ENCODE measurements at places on chromosomes 7 and 10.

DNA sequence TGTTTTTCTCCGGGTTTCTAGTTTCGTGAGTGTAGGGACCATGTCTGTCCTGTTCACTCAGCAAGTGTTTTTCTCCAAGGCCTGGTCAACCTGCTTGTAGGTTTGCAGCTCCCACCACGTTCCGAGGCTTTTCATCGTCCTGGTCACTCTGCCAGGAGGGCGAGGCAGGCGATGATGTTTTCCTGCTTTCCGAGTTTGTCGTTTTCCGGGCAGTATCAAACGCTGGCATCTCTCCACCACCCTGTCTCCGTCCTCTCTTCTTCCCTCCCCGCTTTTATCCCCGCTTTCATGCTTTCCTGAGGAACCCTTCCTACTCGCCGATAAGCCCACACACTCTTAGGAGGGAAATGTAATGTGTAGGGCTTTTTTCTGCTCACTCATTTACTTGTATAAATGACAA lies 11.2 kb downstream of the IQCE start:
- no peak for DNase-seq

DNA sequence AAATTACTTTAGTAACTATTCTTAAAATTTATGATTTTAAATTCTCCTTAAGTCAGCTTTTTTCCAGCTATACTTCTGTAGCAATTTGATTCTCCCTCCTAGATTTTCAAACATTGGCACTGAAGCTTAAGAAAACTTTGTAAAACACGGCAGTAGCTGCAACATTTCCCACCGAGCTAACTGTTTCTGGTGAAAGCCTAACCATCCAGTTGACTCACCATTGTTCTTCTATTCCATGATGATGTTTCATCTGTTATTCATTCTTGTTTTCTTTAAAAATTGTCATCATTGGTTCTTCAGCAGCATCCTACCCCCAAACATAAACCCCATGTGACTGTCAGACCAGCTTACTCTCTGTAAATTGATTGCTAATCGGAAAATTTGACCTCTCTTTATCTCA lies 312.3 kb downstream of the DGKB start:
- DNase-seq = no peak

DNA sequence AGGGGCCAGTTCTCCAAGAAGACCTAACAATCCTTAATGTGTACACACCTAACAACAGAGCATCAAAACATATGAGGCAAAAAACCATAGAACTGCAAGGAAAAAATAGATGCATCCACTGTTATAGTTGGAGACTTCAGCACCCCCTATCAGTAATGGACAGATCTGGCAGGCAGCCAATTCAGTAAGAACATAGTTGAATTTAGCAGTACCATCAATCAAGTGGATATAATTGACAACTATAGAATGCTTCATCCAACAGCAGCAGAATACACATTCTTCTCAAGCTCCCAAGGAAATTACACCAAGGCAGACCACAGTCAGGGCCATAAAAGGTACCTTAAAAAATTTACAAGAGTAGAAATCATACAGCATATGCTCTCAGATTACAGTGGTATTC lies 42.2 kb downstream of the POLL start:
- no peak for DNase-seq

GRCh38 chr10:70198696-70199466 lies 28.6 kb upstream of the SAR1A start:
- DNase-seq = no peak

- no peak for DNase-seq
Observed at GRCh38 chr7:16715928-16716327, 37.6 kb upstream of the TSPAN13 start.

GRCh38 chr10:11679946-11680345 lies 62.2 kb upstream of the ECHDC3 start:
- no peak for DNase-seq

- no peak for DNase-seq
Observed at GRCh38 chr10:17217631-17218232, 10.3 kb upstream of the VIM start.

DNA sequence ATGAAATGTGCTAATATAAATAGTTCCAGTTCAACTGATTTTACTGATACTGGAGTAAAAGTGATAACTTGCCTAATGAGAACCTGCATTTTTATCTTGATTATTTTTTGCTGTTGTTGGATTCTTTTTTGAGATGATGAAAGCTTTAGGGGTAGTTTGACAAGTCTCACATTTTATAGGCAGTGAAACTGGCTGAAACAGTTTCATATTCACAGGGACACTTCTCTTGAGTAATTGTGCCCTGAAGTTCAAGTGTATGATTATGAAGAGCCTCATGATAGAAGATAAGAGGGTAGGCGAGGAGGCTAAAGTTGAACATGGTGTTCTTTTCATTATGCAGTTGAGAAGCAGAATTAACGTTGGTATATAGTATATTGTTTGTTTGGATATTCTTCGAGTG lies 5.1 kb downstream of the AUTS2 start:
- no peak for DNase-seq

- DNase-seq = no peak
Observed at GRCh38 chr7:133354546-133355324, 101.9 kb downstream of the EXOC4 start.

GRCh38 chr10:44195112-44196007 lies 189.5 kb downstream of the CXCL12 start:
- no peak for DNase-seq

GRCh38 chr10:14712991-14713424 lies 61.7 kb downstream of the FAM107B start:
- no peak for DNase-seq

GRCh38 chr10:30812018-30812851 lies 182.7 kb upstream of the LYZL2 start:
- no peak for DNase-seq

DNA sequence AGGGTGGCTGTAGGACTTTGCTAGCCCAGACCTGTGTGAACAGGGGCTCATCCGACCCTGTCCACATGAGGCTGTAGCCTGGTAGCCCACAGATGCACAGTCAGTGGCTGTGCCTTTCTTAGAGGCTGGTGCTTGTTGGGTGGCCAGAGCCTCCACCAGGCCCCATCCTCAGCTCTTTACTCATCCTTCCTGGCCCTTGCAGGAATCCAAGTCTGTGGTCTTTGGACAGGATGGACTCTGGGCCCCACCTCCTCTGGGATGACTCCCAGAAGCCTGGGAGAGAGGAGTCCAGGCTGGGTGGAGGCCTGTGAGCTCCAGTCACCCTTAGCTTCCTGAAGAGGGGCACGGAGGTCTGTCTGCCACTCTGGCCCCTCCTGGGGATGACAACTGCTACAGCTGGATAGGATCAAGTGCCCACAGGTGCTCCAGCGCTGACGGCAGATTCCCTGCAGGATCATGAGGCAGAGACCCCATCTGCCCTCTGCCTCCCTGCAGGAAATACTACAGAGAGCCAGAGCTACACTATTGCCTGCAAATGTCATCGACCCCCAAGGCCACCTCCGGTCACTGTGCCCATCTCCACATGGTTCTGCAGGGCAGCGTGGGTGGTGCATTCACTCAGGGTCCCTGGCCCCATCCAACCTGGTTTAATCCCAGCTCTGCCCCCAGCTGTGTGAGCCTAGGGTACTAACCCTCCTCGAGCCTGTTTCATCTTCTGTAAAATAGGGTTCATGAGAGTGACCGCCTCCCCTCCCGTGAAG lies 114.5 kb downstream of the PTPN20 start:
- DNase-seq = peak; percentile 32

GRCh38 chr7:5709347-5709950 lies 72.0 kb downstream of the RNF216 start:
- no peak for DNase-seq

DNA sequence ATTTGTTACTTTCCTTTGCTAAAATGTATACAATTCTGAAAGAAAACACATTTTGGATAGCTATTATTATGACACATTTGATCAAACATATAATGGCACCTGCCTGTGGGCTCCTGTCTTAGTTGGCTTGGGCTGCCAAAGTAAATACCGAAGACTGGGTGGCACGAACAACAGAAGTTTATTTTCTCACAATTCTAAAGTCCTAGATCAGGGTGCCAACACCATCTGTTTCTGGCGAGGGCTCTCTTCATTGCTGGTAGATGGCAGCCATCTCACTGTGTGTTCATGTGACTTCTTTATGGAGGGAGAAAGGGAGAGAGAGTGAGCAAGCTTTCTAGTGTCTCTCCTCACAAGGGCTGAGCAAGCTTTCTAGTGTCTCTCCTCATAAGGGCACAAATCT lies 195.8 kb upstream of the FAM3C start:
- DNase-seq = no peak

DNA sequence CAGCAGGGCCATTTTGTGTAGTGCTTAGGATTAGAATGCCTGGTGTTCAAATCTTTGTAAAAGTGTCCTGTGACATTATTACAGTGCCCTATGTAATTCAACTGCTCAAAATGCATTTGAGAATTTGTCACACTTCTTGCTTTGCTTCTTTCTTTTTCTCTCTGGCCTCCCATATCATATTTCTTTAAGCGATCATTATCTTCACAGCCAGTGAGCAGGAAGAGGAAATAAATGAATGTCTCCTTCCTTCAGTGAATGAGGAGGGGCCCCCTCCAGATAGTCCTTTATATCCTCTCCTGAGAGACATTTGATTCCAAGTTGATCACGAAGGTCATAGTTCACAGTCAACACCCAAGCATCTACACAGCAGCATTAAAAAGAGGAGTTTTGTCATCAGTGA lies 425.1 kb upstream of the NPVF start:
- no peak for DNase-seq

DNA sequence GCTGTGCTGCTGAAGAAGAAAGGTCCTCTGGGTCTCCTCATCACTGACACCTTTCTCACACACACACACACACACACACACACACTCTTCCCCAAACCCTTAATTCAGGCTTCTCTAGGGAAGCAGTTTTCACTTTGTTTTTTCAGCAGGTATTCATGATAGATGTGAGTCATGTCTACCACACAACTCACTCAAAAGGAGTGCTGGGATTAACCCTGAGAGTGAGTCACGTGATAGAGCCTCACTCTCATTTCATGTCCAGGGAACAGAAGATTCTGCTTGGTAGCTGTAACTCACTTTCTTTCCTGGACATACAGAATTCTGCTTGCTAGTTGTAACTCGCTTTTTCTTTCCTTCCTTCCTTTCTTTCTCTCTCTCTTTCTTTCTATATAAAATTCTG lies 45.4 kb downstream of the VIM start:
- no peak for DNase-seq

GRCh38 chr7:71563276-71563675 lies 431.3 kb downstream of the GALNT17 start:
- DNase-seq = no peak

DNA sequence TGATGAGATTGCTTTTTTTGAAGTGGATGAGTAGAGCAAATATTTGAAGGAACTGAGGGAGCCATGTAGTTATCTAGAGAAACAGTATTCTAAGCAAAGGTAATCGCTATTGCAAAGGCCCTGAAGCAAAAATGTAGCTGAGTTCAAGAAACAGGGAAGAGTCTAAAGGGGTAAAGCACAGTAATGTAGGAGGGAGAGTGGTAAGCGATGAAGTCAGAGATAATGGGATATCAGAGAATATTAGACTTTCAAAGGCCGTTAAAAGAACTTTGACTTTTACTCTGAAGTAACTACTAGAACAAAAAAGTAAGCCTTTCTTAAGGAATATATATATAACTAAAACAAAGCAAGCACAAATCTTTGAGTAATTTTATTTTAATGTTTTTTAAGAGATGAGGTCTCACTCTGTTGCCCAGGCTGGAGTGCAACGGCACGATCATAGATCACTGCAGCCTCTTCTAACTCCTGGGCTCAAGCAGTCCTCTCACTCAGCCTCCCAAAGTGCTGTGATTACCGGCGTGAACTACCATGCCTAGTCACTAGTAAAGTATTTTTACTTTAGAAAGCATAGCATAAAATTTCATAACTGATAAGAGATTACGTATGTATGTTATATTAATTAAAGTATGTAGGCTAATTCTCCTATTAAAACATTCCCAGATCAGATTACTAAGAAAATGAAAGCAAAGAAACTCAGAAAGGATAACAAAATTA lies 61.7 kb upstream of the OIT3 start:
- DNase-seq = no peak

DNA sequence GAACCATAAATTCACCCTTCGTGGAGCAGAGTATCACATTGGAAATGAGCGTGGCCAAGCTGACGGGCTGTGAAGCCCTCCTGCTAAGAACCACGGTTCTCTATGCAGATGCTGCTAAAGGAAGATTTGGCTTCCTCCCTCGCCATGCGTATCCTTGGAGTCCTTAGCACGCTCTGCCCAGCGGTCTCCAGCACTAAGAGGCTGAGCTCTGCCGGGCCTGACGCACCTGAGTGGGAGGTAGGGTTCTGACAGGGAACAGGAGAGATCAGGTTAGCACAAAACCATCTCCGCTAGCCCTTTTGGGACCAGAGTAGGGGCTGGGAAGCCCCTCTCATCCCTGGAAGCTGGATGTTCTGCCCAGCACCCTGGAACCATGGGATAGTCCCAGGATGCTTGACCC lies 225.8 kb downstream of the KCNMA1 start:
- DNase-seq = no peak

DNA sequence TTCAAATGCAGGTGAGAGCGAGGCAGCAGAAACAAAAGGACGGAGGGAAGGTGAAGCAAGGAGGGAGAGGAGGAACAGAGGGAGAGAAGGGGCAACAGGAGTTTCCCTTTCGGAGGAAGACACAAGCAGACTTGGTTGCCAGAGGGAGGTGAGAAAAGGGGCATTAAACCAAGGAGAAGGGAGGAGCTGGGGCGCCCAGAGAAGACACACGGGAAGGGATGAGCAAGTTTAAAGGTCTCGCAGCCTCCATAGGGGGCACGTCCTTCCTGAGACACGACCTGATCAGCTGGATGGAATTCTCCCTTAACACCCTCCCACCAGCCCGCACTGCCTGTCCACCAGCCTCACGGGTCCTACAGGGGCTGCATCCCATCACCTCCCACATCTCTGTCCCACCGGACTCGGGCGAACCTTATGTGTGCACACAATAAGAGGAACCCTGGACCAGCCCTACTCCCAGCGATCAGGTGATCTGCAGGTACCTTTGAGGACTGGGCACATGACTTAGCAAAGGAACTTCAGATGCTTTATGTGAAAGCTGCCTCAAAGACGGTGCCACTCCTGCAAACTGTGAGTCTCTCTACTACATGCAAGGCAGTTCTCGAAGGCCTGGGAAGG lies 251.2 kb downstream of the TNS3 start:
- DNase-seq = no peak

Measured in activated CD8-positive, alpha-beta memory T cell treated with anti-CD3 and anti-CD28 coated beads, Interleukin-2, amount 10 ng/mL, durations not matched to agents 7 days and 5 days (primary cell).